ENCODE measurements at places on chromosomes 16 and 17.

- DNase-seq, result peak; percentile 38
Observed at GRCh38 chr17:81518785-81519283, 6.2 kb upstream of the ACTG1 start.

DNA sequence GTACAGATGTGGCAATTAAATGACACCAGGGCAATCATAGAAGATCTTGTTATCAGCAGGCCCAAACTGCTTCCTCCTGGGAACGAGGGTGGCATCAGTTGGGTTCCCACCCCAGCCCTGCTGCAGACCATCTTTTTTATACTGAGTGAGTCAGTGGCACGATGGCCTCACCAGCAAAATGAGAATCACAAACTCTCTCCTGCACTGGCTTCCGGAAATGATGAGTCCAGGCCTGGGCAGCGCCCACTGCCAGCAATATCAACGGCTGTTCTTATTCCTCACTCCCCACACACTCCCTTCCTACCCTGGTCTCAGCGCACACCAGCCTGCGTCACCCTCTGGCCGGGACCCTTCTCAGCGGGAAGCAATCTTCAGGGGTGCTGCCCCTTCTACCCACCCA lies 340.3 kb downstream of the FOXL1 start:
- no peak for DNase-seq

- no peak for DNase-seq
Observed at GRCh38 chr17:4333041-4333440, 33.4 kb downstream of the UBE2G1 start.

- no peak for DNase-seq
Observed at GRCh38 chr17:51152766-51153209, 571 bp upstream of the NME1 start.

DNA sequence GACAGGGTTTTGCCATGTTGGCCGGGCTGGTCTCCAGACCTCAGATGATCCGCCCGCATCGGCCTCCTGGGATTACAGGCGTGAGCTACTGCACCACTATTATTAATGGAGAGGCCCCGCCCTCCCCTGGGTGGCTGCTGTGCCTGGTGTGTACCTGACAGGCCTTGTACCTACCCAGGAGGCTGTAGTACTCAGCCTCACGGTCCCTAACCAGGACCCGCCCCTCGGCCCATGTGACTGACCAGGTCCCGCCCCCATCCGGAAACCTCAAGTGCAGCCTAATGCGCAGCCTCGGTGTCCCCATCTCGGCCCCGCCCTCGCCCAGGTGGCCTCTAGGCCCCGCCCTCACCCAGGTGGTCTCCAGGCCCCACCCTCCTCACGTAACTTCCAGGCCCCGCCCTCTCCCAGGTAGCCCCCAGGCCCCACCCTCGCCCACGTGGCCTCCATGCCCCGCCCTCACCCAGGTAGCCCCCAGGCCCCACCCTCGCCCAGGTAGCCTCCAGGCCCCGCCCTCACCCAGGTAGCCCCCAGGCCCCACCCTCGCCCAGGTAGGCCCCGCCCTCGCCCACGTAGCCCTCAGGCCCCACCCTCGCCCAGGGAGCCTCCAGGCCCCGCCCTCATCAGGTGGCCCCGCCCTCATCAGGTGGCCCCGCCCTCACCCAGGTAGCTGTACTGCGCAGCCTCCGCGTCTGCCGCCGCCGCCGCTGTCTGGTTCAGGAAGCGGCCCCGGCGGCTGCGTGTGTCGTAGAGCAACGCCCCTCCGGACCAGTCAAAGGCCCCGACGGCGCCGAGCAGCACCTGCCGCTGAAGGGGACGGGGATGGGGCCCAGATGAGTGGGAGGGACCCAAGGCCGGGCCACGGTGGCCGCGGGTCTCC lies 31.0 kb downstream of the HASPIN start:
- DNase-seq, result peak; percentile 87

GRCh38 chr17:47719411-47720152 lies 13.5 kb upstream of the TBX21 start:
- DNase-seq, result peak; percentile 98
